ENCODE measurements at places on chromosomes 6 and 20.

GRCh38 chr6:31814677-31815024 lies 432 bp downstream of the HSPA1L start:
- DNase-seq, result peak; percentile 62

- DNase-seq, result no peak
Observed at GRCh38 chr20:47440857-47441773, 60.6 kb upstream of the NCOA3 start.

DNA sequence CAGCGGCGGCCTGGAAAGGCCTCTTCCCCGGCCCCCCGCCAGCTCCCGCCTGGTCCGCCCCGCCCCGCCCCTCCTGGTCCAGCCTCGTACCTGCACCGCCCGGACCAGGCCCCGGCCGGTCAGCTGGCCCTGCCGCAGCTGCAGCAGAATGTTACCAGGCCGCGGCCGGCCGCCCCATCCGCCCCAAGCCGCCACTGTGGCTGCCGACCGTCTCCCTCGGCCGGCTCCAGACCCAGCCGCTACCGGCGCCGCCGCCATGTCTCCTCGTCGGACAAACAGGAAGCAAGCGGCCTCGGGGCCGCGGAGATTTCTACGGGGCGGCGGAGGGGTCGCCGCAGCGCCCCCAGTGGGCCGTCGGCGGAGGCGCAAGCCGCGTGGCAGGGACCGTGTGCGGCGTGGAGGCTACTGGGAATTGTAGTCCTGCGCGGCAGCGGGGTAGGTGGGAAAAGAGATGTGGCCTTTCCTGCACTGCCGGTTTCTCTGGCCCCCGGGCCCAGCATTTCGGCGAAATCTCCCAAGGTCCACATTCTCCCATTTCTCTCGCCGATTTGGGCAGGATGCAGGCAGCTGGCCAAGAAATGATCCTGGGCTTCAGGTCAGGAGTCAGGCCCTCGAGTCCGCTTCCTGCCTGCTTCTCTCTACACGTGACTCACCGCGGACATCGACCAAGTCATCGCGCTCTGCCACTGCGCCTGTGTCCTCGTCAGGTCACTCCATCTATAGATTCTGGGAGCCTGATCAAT lies at the start of gene TRPC4AP:
TRPC4AP (minus strand) TSS at position 284 of the 743 bp plus-strand sequence; CDS start at position 258, 26 bp downstream.
- DNase-seq, result peak; percentile 83

- no peak for DNase-seq
Observed at GRCh38 chr20:50977066-50978021, 18.7 kb downstream of the MOCS3 start.

DNA sequence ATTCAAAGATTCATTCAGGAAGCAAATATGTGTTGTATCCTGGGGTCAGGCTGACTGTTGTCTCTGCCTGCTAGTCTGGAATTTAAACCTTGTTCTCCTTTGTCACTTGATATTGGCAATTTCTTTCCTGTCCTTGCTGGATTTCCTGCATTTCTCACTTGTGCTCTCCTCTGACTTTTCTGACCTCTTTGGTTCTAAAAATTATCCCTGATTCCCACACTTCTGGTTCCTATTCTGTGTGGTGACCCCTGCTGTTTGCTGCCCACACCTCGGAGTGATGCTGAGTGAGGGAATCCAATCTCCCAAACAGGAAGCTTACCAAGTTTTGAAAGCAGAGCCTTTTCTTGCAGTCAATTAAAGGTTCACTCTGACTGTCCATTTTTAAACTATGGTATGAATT lies 345.3 kb downstream of the CDKAL1 start:
- no peak for DNase-seq

DNA sequence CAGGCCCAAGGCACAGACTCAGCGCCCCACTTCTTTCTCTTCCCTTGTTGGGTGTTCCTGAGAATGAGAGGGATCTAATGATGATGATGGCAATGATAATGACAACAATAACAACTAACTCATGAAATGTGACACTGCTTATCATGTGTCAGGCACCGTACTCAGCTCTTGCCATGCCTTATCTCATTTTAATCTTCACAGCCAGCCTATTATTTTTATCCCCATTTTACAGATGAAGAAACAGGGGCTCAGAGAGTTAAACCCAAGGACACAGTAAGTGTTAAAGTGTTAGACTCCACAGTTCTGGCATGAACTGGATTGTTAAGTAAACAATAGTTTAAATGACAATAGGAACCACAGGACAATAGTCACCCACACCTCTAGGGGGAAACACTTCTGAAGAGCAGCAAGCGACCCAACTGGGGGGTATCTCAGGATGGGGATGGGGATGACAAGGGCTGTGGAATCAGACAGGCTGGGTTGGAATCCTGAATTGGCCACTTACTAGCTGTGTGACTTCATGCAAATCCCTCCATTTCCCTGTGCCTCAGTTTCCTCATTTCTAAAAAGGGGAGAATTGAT lies 12.5 kb downstream of the RSPH9 start:
- no peak for DNase-seq

GRCh38 chr20:58824843-58825242 lies 25.9 kb downstream of the GNAS-AS1 start:
- no peak for DNase-seq

- no peak for DNase-seq
Observed at GRCh38 chr20:59044295-59044694, 1.7 kb upstream of the PRELID3B start.

GRCh38 chr6:17258749-17259148 lies 22.4 kb upstream of the RBM24 start:
- no peak for DNase-seq

GRCh38 chr20:60447703-60448102 lies 489.5 kb downstream of the CDH26 start:
- DNase-seq, result no peak
